Dermis microvascular lymphatic vessel endothelial cell (primary cell): ENCODE measurements at places on chromosomes 13 and 19. TPM values are rescaled to one million over a fixed set of nuclear protein-coding genes. Genes with fewer than 3 reads are reported as not detected.

The ZNF544 gene
- total RNA-seq: 39.0 and 47.8 TPM in 2 replicates

The ZNF850 gene
- 1.7 and 5.1 TPM in 2 replicates for total RNA-seq

The LMTK3 gene
- total RNA-seq: under 0.01 and 0.13 TPM in 2 replicates

The ONECUT3 gene
- total RNA-seq: not detected in 2 replicates

The FAM216B gene
- total RNA-seq: not detected in 2 replicates

The C19orf81 gene
- 0.89 TPM in 1 of 2 replicates, not detected in the other for total RNA-seq

The FARP1 gene
- total RNA-seq: 9.8 and 20.9 TPM in 2 replicates

The THSD1 gene
- 41.3 and 52.8 TPM in 2 replicates for total RNA-seq

The ANGPTL8 gene
- not detected in 2 replicates for total RNA-seq

The SIAH3 gene
- total RNA-seq: not detected in 2 replicates

The NXNL1 gene
- total RNA-seq: not detected in 2 replicates

The VSIG10L gene
- 0.13 TPM in 2 replicates for total RNA-seq

The PIH1D1 gene
- total RNA-seq: 146 and 159 TPM in 2 replicates

The FGF22 gene
- total RNA-seq: not detected in 2 replicates

The FUT1 gene
- 6.0 and 7.7 TPM in 2 replicates for total RNA-seq

DNA sequence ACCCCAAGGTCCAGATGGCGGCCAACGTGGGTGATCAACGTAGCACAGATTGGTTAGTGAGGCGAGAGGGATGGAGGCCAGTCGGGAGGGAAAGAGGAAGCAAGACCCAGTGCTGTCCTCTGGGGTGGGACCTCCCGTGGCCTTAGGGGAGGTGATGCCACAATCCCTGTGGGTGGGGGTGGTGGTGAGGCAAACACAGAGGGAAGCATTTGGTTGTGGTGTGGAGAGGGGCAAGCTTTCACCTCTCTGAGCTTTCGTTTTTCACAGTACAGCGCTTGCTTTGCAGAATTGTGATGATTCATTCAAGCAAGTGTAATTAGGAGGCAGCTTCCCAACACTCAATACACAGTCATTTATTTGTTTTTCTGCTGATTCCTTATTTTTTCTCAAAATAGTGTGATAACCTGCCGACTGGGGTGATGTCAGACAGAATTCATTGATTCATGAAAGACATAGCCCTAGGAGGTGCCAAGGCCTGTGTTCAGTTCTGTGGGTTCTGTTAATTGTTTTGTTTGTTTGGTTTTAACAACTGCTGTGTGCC lies 2.4 kb downstream of the LENG8 start:
- no peak for DNase-seq

GRCh38 chr13:73428706-73429105 lies 369.9 kb downstream of the KLF5 start:
- no peak for DNase-seq

GRCh38 chr13:44848920-44849676 lies 140.2 kb downstream of the NUFIP1 start:
- no peak for DNase-seq

GRCh38 chr13:55345224-55345623 lies 1795.5 kb upstream of the PRR20A start:
- DNase-seq: no peak

- peak; percentile 94 for DNase-seq
Observed at GRCh38 chr19:4909897-4910593, 744 bp downstream of the UHRF1 start.

DNA sequence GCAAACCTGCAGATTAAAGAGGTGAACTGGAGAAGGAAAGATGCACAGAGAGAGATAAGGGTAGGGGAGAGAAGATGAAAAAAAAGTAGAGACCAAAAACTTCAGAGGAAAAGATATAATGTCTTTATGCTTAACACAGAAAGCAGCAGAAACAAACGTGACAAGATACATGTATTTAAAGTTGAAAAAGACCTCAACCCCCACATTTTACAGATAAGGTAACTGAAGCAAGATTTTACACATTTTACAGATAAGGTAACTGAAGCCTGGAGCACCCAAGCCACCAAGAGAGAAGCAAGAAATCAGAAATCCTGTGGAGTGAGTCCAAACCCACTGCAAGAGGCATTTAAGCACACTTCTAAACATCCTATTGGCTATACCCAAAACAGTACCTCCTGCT lies 185.3 kb downstream of the TBC1D4 start:
- DNase-seq: no peak

GRCh38 chr19:37954421-37954874 lies 47.4 kb downstream of the SIPA1L3 start:
- DNase-seq: no peak

DNA sequence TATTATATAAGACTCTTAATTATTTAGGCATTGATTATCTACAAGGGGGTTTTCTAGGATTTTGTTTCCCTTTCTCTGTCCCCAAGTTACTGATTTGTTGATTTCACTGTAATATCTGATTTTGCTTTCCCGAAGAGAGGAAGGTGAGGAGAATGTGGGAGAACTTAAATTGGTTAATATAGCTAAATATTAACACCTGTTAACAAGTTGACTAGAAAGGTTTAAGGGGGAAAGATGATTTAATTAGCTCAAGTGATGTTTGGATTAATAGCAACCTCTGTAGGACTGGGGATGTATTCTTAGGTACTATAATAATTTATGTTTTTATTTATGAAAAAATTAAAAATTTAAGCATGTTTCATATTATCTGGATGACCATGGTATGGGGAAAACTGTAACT lies 35.1 kb downstream of the SPATA13 start:
- no peak for DNase-seq

- no peak for DNase-seq
Observed at GRCh38 chr13:35727881-35728280, 251.4 kb upstream of the MAB21L1 start.

- DNase-seq: no peak
Observed at GRCh38 chr13:94218537-94218936, 260.9 kb downstream of the DCT start.

DNA sequence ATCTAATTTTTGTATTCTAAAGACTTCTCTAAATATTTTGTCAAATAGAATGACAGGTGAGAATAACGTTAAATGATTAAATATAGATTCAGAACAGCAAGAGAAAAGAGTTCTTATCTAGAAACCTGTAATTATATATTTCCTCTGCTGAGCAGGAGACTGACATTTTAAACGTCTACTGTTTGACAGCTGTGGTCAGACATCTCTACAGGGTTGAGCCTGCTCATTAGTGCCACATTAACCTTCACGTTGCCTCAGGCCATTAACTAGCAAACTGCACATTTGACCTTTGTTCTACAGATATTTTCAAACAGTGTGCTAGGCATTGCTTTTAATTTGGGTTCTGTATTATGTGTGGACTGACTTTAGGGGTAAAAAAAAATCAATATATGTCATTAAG lies 347.5 kb downstream of the GPC5 start:
- DNase-seq: no peak

- DNase-seq: no peak
Observed at GRCh38 chr19:11373885-11374432, 507 bp upstream of the SWSAP1 start.

GRCh38 chr13:98364647-98365046 lies 187.6 kb upstream of the RNF113B start:
- DNase-seq: no peak

DNA sequence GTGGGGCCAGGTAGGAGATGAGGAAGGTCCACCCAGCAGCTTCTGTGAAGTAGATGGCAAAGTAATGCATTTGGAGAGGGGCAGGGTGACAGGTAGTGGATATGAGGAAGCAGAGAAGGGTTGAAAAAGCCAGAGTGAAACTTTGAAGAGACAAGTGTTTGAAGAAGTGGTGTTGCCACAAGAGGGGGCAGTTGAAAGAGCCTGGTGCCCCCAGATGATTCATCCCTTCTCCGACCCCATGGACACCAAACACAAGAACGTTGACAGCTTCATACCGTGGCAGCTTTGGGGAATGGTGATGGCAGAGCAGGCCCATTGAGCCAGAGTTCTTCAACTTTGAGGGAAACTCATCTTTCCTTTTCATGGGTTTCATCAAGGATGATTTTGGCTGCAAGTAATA lies 19.9 kb downstream of the IFNL3 start:
- no peak for DNase-seq

- DNase-seq: no peak
Observed at GRCh38 chr19:8017808-8018207, 12.4 kb upstream of the ELAVL1 start.

GRCh38 chr13:21812192-21812626 lies 141.3 kb downstream of the FGF9 start:
- no peak for DNase-seq

GRCh38 chr13:96851856-96852445 lies 142.3 kb downstream of the OXGR1 start:
- no peak for DNase-seq

DNA sequence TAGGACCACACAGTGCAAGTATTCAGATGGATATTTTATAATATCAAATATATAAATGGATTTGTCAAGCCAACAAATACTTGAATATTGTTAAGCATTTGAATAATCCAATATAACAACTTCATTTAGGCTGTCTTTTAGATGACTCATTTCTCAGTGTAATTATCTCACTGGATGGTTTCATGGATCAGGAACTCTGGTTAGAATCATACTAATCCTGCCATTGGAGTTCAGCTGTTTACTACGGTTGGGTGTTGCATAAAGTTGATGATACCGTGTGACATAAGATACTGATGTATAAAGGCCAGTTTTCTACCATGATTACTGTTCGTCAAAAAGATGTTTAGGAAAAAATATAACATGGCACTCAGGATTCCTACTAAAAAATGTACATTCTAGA lies 196.3 kb downstream of the TSHZ3 start:
- DNase-seq: no peak

GRCh38 chr13:31909864-31910551 lies 121.6 kb upstream of the FRY start:
- peak; percentile 63 for DNase-seq

GRCh38 chr13:47288546-47288945 lies 391.7 kb upstream of the HTR2A start:
- no peak for DNase-seq

DNA sequence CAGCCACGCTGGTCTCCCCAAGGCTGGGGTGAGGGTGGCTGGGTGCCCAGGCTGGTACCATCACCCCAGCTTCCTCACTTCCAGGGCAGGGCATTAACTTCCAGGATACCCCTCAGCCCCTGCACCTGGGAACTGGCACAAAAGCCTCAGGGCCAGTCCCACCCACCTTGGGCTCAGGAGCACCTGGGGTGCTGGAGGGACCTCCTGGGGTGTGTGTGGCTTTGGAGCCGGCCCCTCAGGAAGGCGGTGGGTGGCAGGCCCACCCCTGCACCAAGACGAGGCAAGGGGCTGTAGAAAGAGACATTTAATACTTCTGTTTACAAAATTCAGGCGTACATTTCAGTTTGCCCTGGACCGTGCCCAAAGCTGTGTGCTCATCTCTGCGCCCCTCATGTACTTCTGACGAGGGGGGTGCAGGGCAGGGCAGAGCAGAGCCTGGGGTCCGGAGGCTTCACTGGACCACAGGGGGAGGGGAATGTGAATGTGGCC lies 16.8 kb downstream of the MPND start:
- no peak for DNase-seq

GRCh38 chr13:100694722-100695508 lies 20.3 kb upstream of the TMTC4 start:
- peak; percentile 45 for DNase-seq

DNA sequence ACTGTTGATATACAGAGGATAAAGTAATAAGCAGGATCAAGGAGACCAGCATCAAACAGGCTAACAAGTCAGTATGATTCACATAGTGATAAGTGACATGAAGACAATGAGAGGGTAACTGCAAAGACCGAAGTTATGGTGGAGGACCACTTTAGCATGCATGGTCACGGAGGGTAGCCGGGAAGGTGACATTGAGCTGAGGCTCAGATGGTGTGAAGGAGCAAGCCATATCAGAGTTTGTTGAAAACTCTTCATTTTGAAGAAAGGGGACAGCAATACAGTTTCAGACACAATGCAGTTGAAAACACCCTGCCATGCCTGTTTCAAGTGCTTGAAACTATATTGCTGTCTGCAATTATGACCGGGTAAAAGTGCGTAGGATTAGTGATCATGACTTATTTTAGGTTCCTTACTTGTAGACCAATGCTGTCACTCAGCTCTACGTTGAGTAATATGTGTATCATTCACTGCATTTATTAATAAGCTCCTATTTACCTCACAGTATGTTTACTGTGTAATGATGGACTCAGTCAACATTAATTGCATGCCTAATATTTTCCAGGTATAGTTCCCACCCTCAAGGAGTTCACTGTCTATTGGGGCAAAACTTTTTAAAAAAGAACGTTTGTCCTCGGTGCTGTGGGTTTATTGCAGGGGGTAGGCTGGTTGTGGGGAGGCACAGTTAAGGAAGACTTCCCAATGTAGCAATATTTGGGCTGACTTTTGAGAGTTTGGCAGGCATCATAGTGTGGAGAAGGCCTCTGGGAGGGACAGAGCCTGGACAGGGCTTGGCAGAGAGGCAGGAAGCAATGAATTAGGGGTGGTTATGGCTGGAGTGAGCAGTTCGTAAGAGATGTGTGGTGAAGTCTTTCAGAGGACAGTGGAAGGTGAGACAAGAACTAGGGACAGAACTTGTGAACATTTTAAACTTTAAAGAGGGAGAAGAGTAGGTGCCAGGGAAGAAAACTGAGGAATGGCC lies 3.2 kb downstream of the UBAC2 start:
- no peak for DNase-seq

GRCh38 chr19:27906081-27906480 lies 1306.9 kb downstream of the UQCRFS1 start:
- no peak for DNase-seq

- DNase-seq: no peak
Observed at GRCh38 chr13:30026093-30026492, 175.7 kb upstream of the UBL3 start.

GRCh38 chr13:91349992-91350911 lies 2.8 kb downstream of the MIR17HG start:
- no peak for DNase-seq

- DNase-seq: no peak
Observed at GRCh38 chr19:19171821-19172532, 1.9 kb upstream of the MEF2B start.

- DNase-seq: no peak
Observed at GRCh38 chr13:39347926-39348901, 254.8 kb downstream of the LHFPL6 start.

- no peak for DNase-seq
Observed at GRCh38 chr13:77988355-77988754, 69.7 kb upstream of the EDNRB start.

DNA sequence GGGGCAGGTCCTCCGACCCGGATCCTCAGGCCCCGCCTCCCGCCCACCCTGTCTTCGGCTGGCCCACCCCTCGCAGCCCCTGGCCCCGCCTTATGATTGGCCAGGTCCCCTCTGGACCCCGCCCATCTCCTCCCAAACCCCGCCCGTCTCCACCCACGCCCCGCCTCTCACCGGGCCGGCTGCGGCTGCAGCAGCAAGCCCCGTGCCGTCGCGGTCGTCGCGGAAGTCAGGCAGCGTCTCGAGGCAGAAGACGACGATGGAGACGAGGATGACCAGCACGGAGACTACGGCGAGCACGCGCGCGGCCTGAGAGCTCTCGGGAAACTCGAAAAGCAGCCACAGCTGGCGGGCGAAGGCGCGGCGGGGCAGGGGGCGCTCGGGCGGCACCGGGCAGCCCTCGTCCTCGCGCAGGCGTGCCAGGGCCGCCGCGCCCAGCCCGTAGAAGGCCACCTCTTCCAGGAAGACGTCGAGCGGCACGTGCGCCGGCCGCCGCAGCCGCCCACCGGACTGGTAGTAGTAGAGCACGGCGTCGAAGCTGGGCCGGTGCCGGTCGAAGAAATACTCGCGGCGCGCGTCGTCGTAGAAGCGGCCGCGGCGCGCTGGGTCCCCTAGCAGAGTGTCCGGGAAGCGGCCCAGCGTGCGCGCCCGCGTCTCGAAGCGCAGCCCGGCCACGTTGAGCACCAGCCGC lies 495 bp downstream of the KCNA7 start:
- no peak for DNase-seq

GRCh38 chr19:17835182-17836006 lies 12.4 kb downstream of the JAK3 start:
- DNase-seq: no peak

- DNase-seq: no peak
Observed at GRCh38 chr19:4264812-4265211, 14.3 kb upstream of the SHD start.
